ENCODE measurements at places on chromosomes 7 and 10.

GRCh38 chr10:120272350-120272749, 184.7 kb upstream of the PLPP4 start:
- DNase-seq, result no peak

GRCh38 chr7:142488842-142489241, 231.0 kb upstream of the PRSS58 start:
- DNase-seq, result peak; percentile 45

- no peak for DNase-seq
Observed at GRCh38 chr10:97003151-97003803, 171.2 kb downstream of the LCOR start.

DNA sequence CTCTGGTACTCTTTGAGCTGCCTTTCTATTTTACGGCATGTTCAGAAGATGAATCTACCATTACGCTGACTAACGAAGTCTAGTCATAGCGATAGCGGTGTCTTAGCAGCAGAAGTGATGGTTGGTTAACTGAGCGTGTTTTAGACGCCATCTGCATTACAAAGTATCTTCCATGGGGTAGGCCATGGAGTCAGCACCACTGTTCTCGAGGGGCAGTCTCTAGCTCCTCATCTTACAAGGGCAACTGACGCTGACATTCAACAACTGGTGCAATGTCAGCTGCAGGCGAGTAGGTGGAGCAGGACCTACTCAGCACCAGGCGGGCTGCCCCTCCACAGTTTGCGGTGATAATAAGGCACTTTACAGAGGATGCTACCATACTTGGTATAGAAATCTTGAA, 88.7 kb downstream of the ADARB2 start:
- DNase-seq, result no peak

DNA sequence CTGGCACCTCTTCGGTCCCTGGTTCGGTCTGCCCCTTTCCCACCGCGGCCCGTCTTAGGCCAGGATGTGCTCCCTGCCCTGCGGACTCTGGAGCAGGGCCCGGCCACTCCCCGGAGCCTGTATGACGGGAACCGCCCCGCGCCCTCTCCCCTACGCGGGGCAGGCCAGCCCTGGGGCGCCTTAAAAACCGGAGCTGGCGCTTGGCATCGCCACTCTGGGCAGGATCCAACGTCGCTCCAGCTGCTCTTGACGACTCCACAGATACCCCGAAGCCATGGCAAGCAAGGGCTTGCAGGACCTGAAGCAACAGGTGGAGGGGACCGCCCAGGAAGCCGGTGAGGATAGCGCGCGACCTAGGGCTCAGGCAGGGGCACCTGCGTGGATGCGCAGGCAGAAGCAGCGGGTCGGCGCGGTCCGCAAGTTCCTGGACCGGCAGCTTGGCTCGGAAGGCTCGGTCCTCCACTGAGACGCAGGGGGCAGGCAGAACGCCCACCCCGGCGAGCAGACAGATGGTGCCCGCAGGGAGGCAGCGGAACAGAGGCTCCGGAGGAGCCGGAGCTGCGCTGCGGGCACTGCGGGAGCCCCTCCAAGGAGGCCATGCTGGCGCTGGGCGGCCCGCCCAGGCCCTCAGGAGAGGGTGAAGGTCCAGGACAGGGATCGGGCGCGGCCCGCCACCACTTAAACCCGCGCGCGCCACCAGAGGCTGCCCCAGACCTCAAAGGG, at the start of gene ADIRF:
Gene ADIRF (plus strand): TSS at position 212 of the 723 bp plus-strand sequence. CDS start 63 bp downstream, at position 275.
- DNase-seq, result no peak

DNA sequence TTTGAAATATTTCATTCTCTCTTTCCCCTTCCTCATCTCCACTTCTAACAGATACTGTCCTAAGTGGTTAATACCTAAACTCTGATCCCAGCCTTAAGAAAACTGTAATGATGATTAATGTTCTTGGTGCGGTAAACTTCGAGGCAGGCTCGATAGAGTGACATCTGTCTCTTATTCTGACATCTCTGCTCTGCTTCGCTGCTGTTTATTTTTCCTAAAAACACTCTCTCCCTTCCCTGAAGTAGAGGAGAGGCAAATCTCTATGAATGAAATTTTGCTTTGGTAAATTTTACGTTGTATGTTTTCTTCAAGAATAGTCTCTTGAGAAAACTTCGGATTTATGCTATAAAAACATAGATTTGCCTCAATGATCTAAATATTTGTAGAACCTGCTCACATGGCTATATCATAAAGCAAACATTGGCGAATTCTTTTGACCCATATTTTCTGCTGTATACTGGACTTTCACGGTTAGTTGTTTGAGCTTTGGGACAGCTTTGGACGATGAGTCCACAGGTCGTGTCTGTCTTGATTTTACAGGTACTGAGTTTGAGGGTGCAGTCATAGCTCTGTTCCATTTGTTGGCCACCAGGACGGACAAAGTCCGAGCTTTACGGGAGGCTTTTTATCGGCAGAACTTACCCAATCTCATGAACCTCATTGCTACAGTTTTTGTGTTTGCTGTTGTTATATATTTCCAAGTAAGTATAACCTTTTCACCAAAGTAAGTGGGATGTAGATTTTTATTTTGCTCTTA, 27.1 kb downstream of the SEC61A2 start:
- DNase-seq, result no peak

DNA sequence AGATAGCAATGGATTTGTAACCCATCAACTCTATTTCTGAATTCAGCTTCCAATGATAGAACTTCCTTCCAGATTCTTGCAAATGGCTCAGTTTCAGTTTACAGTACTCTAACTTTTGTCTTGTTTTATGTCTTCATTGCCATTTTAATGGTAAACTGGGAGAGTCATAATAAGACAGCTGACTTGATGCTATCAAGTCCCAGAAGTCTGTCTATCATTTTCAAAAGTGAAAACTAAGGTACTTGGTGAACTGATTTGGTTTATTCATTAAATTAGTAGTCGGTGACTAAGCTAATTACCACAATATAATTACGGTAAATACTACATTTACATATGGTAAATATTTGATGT, 25.0 kb downstream of the RTKN2 start:
- no peak for DNase-seq

DNA sequence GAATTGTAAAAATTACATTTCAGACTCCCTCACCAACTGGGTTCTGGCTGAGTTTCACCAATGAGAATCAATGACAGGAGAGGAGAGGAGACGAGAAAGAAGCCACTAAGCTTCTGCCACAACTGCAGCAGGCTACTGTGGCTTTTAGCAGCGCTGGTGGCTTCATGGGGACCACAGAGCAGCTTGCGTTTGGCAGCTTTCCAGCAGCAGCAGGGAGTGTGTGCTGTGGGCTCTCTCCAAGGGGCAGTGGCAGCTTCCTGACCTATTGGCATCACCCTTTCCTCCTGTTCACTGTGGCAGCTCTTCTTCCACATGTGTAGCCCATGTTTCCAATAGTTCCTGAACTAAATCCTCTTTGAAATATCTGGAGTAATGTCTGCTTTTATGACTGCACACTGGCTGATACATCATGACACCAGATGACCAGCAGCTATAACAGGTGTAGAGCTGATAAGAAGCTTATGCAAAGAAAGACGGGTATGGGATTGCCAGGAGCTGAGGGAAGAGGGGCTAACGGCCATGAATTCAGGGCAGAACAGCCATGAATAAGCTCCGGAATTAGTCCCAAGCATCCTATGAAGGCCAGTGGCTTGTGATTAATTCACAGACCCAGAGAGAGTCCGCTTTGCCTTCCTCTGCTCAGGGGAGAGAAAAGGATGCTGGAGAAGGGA, 46.8 kb downstream of the KCNH2 start:
- no peak for DNase-seq

DNA sequence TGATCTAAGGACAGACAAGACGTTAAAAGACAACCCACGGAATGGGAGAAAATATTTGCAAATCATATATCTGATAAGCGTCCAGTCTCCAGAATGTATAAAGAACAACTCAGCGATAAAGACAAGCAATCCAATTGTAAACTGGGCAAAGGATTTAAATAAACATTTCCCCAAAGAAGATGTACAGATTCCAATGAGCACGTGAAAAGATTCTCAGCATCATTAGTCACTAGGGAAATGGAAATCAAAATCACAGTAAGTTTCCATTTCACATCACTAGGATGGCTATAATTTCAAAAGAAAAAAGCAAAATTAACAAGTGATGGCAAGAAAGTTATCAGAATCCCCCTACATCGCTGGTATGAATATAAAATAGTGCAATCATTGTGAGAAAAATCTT, 316.1 kb downstream of the SFMBT2 start:
- DNase-seq, result no peak

DNA sequence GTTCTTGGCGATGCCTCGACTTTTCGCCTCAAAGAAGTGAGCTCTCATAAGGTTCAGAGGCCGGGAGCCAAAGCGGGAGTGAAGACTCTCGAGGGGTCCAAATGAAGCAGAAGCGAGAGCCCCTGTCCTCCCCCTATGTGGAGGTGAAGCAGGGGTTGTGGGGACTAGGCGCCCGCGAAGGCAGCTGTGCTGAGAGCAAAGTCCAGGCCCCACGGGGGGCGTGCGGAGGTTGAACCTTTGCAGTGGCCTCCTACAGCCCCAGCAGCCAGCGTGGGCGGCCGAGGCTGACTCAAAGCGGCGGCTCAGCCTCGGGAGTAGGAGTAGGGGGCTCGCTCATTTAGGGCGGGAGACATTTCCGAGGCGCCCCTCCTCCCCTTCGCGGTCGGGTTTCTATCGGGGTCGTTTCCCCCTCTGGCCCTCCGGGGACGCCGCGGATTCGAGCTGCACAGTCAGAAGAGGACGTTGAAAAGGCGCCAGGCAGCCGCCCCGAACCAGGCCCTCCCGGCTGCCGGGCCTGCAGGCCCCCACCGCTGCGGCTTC, 553 bp upstream of the ADD3 start:
- peak; percentile 61 for DNase-seq
